T-helper 2 cell treated with Interferon-gamma antibody and Interleukin-4, amounts not matched to agents 100 ng/mL and 5 ng/mL, for 36 hours (primary cell): ENCODE measurements at places on chromosomes 5 and 9. TPM values are rescaled to one million over a fixed set of nuclear protein-coding genes. Genes with fewer than 3 reads are reported as not detected.

The MAMDC4 gene
- 15.4 and 18.3 TPM in 2 replicates for total RNA-seq

The ZNF618 gene
- total RNA-seq = 0.36 and 0.41 TPM in 2 replicates

The GRXCR2 gene
- total RNA-seq = not detected in 2 replicates

The SYK gene
- 0.18 and 0.45 TPM in 2 replicates for total RNA-seq

The PIP5K1B gene
- 6.4 and 7.0 TPM in 2 replicates for total RNA-seq
